ENCODE measurements at places on chromosomes 6 and 20.

DNA sequence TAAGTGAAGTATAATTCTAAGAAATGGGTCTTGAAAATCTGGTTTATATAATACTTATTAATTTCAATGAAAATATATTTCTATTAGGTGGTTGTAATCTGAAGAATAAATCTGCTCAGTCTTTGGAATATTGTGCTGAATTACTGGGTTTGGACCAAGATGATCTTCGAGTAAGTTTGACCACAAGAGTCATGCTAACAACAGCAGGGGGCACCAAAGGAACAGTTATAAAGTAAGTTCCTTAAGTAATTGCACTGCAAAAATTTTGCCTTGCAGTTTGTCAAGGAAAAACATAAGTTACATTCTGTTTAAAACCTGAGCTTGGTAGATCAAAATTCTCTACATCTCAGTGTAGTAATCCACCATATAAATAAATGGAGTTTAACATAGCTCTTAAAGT lies 106.0 kb downstream of the MYO6 start:
- peak; percentile 62 for DNase-seq

GRCh38 chr20:45911486-45912343 lies at the start of gene PLTP:
TSS of gene PLTP (minus strand) at chr20:45912155. CDS start at chr20:45911452, 703 bp downstream.
- peak; percentile 83 for DNase-seq

- peak; percentile 22 for DNase-seq
Measured at GRCh38 chr6:53582963-53583362, 38.1 kb upstream of the GCLC start.

- DNase-seq, result peak; percentile 67
Measured at GRCh38 chr20:61611401-61612180, 359.5 kb downstream of the CDH4 start.

- DNase-seq, result no peak
Measured at GRCh38 chr6:16162003-16162402, 33.1 kb downstream of the MYLIP start.

DNA sequence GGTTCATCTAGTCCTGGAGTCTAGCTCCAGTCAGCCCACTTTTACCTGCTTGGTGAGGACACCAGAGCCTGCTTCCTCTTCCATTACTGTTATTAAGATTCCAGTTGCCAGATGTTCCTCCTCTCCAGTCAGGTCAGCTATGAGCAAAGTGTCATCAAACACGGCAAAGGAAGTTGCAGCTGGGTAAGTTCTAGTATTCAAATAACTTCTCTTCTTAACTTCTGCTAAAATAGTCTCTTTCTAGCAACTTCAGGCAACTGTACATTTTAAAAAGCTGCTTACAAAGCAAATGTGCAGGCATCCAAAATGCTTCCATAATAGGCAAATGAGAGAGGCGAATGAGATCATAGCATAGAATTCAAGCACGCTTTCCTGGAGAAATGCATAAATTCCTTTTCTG lies 18.4 kb upstream of the MRPS18A start:
- DNase-seq, result peak; percentile 37

DNA sequence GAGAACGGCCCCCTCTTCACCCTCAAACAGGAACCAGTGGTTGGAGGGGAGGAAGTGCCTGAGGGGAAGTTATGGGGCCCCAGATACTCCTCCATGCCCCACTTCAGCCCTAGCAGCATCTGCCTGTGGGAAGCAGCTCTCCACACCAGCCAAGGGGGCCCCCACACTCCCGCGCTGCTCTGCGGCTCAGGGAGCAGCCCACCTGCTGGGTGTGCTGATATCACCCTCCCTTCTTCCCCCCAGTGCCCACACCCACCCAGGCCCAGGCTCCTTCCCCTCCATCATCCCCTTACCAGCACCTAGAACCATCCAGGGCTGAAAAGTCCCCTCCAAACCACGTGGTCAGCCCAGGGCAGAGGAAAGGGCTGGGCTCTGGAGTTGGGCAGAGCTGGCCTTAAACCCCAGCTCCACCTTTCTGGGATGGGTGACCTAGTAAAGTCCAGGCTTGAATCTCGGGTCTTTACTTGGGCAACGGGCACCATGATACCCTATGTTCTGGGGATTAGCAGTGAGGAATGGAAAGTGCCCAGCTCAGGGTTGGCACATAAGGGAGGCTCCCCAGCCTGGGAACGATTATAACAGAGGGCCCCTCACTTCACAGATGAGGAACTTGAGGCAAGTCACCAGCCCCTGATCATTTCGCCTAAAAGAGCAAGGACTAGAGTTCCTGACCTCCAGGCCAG lies 663 bp downstream of the LST1 start:
- DNase-seq, result no peak

DNA sequence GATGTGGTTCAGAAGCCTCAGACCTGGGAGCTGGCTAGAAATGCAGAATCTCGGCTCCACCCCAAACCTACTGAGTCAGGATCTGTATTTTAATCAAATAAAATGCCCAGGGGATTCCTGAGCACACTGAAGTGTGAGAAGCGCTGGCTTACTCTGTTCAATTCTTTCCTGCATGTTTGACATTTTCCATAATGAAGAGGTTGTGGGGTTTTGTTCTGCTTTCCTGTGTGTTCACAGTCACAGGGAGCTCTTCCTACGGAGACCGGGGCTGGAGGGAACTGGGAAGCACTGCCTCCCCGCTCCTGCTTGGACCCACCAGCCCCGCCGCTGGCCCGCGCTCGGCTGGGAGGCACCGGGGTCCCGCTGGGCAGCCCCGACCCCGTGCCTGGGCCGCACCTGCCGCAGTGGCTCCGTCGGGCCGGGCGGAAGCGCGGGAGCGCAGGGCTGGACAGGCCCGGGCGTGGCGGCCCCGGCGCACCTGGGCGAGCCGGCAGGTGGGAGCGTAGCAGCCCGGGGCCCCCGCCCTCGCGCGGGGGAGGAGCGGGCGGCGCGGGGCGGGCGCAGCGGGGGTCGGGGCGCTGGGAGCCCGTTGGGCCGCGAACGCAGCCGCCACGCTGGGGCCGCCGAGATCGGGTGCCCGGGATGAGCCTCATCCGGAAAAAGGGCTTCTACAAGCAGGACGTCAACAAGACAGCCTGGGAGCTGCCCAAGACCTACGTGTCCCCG lies at the start of gene MAPK13:
MAPK13 (plus strand) TSS at position 573 of the 726 bp plus-strand sequence; CDS start at position 643, 70 bp downstream.
- DNase-seq, result no peak

DNA sequence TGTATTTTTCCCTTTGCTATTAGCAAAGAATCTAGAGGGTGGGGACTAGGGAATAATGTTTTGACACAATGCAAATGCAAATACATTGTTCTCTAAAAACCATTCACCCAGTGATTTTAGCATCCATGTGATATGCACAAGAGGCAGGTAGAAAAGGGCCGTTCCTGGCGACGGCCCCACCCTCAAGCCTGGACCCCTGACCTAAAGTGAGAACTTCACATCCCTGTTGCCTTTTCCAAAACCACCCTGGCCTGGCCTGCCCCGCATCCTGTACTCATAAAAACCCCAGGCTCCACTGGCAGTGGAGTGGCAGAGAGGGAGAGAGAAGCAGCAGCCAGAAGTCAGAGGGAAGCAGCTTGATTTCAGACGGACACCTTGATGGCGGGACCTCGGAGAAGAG lies 48.5 kb downstream of the MAP1LC3A start:
- DNase-seq, result no peak

GRCh38 chr6:1110164-1110563 lies 201.7 kb upstream of the FOXQ1 start:
- no peak for DNase-seq

- DNase-seq, result peak; percentile 87
Measured at GRCh38 chr6:31826793-31827285, 699 bp upstream of the HSPA1B start.

DNA sequence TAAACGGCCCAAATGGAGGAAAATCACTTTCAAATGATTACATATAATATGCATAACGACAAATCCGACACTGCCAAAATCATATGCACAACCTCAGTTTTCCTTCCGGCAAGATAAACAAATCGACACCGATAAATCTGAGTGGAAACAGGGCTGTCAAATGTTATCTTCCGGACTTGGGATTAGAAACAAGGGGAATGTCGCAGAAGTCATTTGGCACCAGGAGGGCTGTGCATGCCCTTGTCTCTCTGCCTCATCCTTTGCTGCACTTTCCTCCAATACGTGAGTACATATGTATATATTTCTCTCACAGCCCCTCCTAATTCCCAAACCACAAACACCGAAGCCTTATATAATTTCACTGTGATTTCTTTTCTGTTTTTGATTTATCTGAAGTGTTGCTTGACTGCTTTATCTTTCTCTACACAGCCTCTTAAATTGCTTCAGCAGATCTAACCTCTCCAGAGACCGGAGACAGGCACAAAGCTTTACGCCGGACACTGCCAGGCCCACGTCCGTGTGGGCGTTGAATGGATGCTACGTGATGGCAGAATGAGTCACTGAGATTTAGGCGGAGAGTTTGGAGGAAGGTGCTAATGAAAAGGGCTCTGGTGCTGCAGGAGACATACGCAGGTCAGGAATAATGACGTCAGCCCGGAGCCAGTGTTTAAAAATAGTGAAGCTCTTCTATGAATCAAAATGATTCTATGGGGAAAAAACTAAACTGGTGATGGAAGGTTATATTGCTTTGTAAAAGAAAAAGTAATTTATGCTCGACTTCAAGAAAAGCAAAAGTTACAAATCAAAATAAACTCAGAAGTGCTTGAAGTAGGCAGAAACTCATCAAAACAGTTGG lies 21.0 kb upstream of the PRELID3B start:
- DNase-seq, result no peak

DNA sequence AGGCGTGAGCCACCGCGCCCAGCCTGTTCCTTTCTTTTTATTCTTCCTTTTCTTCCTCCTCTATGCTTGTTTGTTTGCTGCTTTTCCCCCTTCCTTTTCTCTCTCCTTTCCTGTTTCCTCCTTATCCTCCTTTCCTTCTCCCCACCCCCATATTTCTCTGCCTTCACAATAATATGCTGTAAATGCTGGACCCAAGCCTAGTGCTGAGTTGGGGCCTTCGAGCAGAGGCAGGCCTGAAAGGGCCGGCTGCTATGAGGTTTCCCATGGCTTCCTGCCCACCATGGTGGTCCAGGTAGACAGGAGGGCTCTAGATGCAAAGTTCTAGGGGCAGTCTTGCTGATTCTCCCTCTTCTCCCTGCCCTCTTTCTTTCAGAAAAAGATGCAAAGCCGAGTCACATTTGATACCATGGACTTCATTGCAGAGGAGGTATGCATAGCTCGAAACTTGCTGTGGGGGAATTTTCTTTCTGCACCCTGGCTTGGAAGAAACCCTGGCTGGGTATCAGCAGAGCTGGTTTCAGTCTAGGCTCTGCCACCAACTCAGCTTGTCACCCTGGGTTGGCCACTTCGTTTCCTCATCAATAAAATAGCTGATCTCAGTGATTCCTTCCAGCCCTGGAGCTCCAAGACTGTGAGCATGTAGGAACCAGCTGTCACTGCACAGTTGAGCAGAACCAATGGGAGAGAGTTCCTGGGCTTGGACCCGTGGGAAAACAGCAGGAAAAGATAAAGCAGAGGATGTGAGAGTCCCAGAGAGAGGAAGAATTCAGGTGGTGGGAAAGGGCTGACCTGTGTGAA lies 7.4 kb downstream of the CNBD2 start:
- DNase-seq, result no peak

Data from fibroblast of skin of scalp (primary cell).